ENCODE measurements at places on chromosomes 4 and X.

DNA sequence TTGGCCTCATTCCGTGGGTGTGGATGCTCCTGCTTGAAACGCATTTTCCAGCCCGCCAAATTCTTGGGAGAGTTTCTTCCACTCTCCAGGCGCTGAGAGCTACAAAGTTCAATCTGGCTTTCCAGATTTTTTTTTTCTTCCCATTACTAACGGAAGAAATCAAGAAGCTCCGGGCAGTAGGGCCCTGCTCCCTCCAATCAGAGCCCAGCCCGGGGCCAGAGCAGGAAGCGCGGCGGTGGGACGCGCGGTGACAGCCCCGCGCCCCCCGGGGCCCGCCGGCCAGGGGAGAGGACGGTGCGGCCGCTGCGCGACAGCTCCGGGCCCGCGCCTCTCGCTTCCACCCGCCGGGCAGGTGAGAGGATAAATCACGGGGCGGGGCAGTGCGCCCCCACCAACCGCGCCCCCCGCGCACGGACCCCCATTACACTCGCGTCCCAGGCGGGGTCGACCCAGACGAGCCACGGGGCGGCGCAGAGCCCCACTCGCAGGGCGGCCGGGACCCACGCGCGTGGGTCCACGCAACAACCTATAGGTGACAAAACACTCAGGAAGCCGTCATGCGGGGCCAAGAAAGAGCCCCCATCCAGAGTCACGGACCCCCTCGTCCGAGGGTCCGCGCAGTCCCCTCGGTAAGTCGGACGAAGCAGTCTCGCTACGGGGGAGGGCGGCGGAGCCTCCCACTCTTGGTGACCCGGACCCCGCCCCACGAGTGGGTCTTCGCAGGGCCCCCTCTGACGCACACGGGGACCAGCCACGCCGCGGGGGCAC lies 868 bp downstream of the AFAP1 start:
- DNase-seq: no peak

GRCh38 chr4:76001700-76002099 lies 5.6 kb downstream of the CXCL9 start:
- DNase-seq: no peak

GRCh38 chrX:74162199-74162598 lies 141.8 kb upstream of the ZCCHC13 start:
- DNase-seq: no peak

DNA sequence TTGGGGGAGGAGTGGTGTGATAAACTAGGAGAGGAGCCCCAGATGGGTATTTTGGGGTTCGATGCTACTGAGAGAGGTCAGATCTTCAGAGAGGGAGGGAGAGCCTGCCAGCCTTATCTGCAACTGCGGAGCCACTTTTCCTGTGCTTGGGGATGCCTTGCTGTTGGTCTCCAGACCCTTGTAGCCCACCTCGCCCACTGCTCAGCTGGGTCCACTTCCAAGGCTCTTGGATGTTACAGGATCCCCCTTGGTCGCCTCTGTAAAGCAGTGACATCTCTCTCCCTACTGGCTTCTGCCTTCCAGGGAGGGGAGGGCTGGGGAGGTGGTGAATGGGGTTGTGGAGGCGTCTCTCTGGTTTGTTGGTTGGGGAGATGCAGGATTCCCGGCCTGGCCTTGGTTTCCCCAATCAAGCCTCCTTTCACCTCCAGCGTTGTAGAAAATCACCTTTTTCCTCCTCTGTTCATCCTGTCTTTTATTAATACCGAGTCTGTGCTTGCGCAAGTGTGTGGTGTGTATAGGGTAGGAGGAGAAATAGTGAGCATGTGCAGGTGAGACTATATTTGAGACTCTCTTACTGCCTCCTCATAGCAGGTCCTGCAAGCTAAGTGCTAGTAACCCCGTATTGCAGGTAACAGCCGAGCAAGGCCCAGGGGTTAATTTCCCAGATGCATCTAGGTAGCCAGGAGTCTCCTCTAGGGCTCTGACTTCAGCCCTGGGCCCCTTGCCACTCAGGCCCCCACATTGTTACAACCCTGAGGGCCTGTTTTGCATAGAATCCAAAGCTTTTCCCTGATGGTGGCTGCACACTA lies 337.4 kb downstream of the ARHGAP10 start:
- DNase-seq: no peak

- no peak for DNase-seq
Observed at GRCh38 chr4:42296196-42296595, 101.1 kb upstream of the SHISA3 start.

GRCh38 chr4:94551643-94552564 lies 100.2 kb downstream of the PDLIM5 start:
- DNase-seq: no peak

- no peak for DNase-seq
Observed at GRCh38 chr4:87166296-87166854, 54.0 kb downstream of the KLHL8 start.

DNA sequence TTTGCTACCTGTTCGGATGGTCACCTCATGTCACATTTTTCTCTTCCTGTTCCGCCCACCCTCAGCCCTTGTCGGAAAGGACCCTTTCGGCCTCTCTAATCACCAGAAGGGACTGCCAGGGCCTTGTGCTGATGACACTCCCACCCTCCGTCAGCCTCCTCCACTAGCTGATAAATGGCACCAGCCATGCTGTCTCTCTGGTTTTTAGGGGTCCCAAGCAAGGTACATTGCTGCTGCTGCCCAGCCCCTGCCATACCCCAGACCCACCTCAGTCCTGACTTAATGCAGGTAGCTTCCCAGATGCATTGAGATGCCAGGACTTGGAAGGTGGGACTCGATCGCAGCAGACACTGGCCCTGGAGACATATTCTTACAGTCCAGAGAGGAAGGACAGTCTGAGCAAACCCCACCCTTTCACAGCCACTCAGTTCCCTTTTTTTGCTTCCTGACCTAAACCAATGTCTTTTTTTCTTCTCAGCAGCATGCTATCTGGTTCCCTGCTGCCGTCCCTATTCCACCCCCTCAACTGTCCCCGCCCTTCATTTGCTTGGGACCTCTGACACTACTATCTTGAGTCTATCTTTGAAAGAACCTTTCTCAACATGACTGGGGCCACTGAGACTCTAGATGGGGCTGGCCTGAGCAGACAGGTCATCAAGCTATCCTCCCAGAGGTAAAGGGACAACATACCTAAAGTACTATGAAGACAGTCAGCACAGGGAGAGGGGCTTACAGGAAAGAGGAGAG lies at the start of gene BTK:
Gene BTK (minus strand): TSS at position 397 of the 747 bp plus-strand sequence. CDS start 10,907 bp downstream, outside the sequence.
- DNase-seq: no peak

DNA sequence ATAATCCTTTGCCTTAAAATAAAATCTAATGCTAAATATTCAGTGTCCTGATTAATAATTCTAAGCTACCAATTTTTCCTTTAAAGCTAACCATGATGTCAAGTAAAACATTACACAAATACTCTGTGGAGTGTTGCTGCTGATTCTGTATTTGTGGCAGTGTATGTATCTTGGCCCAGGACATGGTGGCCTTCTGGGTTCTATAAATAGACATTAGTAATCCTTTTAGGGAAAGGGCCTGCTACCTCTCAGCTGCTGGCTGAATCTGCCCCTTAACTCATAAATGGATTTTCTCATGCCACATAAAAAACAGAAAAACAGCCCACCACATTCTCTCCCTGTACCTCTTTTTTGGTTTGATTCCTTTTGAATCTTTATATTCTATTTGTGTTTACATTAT lies 1.2 kb upstream of the XK start:
- no peak for DNase-seq

GRCh38 chr4:84796394-84796793 lies 170.1 kb downstream of the WDFY3 start:
- DNase-seq: no peak

- no peak for DNase-seq
Observed at GRCh38 chr4:1035510-1035909, 24.1 kb downstream of the FGFRL1 start.

DNA sequence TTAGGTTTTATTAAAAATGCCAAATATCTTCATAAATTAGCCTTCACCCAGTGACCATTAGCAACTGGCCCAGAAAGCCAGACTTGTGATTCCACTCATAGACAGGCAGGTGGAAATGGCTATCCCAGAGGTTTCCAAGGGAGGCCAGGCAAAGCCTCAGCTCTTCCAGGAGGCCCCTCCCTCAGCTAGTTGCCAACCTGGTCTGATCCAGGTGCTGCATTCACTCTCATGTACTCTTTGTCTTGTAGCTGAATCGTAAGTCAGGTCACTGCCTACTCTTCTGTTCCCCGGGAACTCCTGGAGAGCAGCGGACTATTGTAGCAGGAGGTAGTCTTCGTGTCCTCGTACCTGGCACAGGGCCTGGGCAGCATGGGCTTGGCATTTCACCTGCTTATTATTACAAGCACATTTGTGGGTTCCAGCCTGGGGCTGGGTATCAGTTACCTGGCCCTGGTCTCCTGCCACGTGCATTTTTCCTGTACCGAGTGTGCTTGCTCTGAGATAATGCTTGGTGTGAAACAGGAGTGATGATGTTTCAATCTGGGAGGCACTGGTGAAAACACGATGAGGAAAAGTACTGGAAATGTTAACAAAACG lies 101.6 kb downstream of the FAM193A start:
- no peak for DNase-seq

DNA sequence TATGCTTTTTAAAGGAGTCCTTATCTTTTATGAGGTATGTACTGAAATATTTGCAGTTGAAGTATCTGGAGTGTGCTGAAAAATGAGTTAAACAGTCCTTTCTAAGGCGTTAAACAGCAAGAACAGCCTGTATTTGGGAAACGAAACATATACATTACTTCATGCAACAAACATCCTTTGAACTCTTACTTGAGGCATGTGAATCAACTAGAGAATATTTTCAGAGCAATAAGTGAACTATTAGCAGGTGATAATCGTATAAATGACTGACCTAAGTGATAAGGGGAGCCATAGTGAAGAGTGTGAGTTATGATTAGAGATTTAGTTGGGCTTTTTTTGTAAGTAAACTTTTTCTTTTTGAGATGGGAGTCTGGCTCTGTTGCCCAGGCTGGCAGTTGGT lies 45.9 kb upstream of the RHOH start:
- no peak for DNase-seq

DNA sequence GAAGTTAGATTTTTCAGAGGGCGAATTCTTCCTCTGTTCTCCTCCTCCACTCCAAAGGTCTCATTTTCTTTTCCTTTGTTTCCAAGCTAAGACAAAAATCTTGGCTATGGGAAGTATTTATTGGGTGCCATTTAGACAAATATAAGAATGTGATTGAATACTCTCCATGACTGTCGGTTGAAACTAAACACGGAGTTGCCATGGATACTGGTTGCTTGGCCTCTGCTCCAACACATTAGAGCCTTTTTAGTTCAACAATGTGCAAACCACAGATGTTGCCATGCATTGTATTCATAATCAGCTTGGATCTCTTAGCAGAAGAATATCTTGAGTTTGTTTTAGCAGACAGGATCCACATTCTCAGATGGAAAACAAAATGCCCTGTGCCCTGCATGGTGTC lies 366.5 kb upstream of the LCORL start:
- DNase-seq: no peak

- DNase-seq: no peak
Observed at GRCh38 chrX:69501429-69501828, 2.7 kb upstream of the NALF2 start.

DNA sequence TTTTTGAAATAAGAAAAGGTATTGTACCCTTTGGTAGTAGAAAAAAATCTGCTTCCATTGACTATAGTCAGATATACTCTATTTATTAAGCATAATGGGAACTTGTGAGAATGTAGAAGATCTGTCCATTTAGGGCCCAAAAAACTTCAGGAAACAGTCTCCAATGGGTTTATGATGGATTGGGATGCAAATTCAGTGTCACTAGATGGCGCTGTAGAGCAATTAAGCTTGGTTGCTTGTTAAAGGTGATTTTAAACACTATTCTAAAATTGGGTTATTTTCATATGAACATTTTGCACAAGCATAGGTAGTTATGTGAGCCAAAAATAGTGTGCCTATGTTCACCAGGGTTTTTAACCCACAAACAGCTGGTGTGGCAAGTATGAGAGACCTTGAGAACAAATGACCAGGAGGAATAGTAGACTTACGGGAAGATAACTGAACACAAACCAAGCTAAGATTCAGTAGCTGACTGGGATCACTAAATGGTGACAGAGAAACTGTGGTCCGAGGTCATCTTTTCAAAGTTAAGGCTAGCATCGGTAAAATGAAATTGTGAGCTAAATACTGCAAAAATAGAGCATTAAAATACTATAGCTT lies 80.3 kb upstream of the LSM6 start:
- DNase-seq: no peak

DNA sequence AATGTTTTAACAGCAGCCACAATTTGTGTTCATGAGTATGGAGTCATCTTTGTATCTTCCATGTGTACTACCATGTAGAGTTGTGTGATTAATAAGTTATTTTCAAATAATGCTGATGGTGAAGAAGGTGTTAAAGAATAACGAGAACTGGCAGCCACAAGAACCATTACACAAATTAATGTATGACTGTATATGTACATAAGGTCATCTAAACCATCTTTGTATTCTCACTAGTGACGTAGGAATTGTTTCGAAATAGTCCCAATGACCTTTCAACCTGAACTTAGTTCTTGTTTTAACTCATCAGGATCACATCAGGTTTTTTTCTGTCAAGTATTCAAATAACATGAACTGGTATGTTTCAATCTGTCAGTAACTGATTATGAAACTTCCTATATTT lies 48.3 kb upstream of the NOCT start:
- no peak for DNase-seq

DNA sequence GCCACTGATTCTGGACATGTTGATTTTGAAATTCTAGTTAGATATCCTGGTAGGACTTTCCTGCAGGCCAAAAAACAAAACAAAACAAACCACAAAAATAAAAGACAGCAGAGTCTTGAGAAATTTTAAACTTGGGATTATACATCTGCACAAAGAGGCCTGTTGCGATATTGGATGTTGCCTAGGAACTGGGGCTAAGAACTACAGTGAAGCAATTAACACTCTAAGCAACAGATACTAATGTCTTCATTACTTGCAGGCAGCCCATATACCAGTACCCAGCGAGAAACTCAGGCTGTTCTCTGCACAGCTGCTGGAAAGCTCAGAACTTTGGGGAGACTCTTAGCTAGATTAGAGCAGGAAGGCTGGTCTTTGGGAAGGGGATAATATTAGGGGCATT lies 69.1 kb upstream of the SCOC start:
- DNase-seq: no peak

- DNase-seq: no peak
Observed at GRCh38 chr4:75429208-75429607, 85.0 kb downstream of the RCHY1 start.

GRCh38 chr4:48255072-48255958 lies 14.3 kb downstream of the TEC start:
- DNase-seq: no peak

DNA sequence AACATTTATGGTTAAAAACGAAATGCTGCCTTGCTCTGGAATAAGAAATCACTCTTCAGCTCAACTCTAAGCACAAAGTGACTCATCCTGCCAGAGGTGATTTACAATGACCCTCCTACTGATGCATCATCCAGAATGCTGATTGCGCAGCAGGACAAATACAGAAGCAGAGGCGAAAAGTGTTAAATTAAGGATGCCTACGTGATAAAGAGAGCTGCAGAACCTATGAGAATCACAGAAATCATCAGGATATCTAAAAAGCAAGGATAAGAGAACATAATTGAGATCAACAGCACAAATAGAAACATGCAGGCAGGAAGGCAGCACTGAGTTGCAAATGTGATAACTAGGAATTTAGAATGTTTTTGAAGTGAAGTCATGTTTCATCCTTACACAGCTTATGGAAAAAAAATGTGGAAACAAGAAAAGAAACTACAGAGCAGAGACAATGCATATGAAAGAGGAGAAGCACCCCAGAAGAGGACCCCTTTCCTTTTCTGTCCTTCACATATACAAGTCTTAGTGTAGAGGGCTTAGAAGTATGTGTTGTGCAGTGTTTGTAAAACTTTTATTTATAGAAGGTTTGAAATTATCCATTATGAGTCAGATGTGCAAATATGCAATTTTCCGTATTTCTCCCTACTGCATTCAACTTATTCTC lies 188.4 kb downstream of the SLC7A11 start:
- no peak for DNase-seq

GRCh38 chr4:128517739-128518510 lies 230.3 kb upstream of the PGRMC2 start:
- DNase-seq: no peak

Data from stimulated activated CD8-positive, alpha-beta memory T cell treated with anti-CD3 and anti-CD28 coated beads, Interleukin-4, amount 100 ng/mL, for 1 hour (primary cell).